ENCODE measurements at places on chromosomes 16 and 17.

DNA sequence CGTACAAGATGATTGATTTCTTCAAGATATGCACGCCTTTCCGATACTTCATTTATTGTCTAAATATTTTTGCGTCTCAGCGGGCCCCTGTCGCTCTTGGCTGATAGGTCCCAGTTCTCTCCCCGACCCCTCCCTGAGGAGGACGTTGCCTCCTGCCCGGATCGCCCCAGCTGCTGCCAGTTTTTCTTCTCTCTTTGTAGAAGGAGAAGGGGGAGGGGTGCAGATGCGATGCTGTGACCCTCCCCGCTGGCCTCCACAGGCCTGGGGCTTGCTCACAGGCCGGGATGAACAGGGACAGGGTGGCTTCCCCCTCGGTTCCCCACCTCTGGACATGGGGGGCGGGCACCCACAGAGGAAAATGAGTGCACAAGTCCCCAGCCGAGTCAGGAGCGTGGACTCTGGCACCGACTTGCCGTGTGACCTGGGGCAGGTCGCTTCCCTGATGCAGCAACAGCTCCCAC, 53.6 kb upstream of the ZC3H18 start:
- DNase-seq: no peak

DNA sequence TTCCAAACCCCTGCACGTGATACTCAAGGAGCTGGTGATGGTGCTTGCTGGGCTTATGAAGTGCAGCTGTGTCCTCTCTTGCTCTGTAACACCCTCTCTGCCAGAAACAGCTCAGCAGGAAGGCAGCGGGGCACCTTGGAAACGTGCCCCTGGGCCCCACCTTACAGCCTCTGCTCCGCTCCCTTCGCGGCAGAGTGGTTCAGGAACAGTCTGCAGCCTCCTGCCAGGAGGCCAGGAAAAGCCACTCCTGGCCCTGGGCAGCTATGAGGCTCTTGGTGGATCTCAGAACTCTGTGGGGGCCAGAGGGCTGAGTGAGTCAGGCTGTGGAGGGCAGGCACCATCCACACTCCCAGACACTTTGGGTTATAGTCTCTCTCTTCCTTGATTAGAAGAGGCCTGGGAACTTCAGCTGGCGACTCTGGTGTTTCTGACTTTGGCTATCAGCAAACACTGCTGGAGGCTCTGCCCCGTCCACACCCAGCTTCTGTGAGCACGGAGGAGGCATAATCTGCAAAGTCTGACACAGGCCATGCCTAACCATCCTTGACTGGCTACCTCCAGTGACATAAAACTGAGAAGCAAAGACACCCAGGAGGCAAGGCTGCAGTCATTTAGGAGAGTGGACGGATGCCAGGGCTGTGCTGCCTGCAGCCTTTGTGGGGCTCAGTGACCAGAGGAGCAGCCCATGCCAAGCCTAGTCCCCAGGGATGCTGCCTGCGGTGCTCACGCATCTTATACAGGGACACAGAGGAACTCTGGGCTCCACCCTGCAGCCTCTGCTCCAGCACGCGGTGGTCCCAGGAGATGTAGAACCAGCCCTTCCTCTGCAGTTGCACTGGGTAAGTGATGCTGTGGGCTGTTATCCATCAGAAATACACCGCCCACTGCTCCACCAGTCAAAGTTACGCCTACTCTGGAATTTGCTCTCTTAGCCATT, 65.3 kb downstream of the METRNL start:
- peak; percentile 7 for DNase-seq

- no peak for DNase-seq
These were observed 79.3 kb downstream of the VMP1 start for GRCh38 chr17:59786536-59787319.

DNA sequence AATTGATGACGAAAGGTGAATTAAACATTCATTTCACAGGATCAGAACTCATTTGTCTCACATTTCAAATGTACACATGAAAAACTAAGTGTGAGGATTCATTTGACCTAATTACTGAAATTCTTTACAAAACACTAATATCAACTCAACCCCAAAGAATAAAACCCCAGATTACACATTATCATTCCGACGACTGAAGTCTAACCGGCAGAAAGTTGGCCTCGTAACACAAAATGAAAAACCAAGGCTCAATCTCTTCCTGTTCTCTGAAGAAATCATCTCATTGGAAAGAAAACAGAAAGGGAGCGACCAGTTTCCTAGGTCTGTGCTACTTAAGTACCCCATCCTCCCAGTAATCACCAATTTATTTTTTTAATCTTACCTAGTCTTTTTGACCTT, 1.8 kb downstream of the JPT1 start:
- DNase-seq: no peak

DNA sequence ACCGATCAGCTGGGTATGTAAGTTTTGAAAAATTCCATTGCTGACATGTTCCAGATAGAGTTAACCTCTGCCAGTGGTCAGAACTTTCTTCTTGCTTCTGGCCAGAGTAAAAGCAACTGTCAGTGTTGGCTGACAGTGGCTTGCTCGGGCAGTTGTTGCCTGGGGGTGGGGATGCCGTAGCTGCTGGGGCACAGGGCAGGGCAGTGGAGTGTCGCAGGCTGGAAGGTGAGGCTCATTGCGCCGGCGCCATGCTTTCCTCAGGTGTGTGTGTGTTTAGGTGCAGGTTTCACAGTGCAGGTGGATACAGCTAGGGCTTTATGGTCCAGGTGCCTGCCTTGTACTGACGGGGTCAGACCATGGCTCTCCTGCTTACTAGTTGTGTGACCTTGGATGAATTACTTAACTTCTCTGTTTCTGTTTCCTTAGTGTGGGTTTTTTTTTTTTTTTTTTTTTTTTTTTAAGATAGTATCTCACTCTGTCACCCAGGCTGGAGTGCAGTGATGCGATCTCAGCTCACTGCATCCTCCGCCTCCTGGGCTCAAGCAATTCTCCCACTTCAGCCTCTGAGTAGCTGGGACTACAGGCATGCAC, 156.4 kb downstream of the SNX29 start:
- no peak for DNase-seq

DNA sequence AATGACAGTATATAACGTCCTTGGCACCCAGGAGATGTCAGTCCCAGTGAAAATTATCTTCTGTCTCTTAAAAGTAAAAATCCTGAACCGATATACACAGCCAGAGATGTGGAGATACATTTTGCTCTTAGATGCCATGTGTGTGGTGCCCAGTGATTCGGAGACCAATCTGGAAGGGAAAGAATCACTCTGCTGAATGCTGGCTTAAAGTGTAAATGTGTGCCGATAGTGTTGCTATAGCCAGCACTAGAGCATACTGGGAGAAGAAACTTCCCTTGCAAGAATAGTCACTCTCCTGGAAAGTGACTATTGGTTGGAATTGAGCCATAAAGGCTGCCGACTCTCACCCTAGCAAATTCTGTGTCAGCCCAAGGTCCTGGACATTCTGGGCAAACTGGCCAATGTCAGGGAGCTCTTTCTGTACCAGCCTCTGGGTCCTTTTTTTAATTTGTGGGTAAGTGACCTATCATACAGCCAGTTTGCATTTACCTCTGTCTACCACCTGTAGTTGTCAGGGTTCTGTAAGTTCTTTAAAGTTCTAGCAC, 44.2 kb upstream of the HNF1B start:
- no peak for DNase-seq

- DNase-seq: no peak
These were observed 901.7 kb downstream of the KCNJ2 start for GRCh38 chr17:71071041-71071440.

GRCh38 chr17:62876063-62876462, 67.9 kb upstream of the MARCHF10 start:
- no peak for DNase-seq

DNA sequence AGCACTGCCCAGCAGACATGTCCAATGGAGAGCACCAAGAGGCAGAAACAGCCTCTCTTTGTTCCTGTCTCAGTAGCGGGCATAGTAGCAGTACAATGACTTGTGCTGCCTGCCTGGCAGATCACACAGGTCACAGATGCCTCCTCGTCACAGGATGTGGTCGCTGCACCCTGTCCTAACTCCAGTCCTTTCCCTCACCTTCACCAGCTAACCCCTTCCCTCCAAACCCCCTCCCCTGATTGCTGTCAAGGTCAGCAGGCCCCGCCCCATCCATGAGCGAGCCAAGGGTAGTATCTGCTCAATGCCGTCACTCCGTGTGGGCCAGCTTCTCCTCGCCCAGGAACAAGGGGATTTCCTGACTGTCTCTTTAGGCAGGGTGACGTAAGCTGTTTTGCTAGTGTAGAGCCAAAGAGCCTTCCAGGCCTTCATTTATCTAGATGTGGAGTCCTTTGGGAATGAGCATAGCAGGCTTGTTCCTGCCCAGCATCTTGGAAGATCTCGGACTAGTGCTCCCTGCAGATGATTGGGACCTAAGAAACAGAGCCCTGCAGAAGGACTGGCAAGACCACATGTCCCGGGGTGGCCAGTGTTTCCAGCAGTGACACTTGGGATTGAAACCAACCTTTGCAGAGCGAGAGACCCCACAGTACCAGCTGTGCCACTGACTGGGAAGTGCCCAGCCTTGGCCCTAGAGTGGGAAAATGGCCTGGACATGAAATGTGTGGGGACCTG, 75.9 kb upstream of the TNRC6C start:
- no peak for DNase-seq

- no peak for DNase-seq
These were observed 40.2 kb downstream of the CNOT1 start for GRCh38 chr16:58589326-58589905.

GRCh38 chr16:55138298-55138697, 185.7 kb upstream of the IRX6 start:
- no peak for DNase-seq

DNA sequence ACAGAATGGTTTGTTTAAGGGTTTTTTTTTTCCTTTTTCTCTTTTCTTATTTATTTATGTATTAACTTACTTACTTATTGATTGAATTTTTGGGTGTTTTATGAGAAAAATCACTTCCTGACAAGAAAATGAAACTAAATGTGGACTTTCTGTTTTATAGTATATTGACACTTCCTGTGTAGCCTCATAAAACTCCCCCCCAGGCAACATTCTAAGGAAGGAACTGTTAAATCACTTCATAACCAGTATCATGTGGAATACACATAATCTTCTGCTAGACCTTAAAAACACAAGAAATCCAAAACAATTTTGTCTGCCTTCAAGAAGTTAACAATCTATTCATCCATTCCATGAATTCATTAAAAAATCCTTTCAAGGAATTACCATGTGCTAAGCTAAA, 164.1 kb upstream of the TOM1L1 start:
- DNase-seq: no peak

GRCh38 chr17:59001158-59001814, 105.4 kb downstream of the TRIM37 start:
- no peak for DNase-seq

DNA sequence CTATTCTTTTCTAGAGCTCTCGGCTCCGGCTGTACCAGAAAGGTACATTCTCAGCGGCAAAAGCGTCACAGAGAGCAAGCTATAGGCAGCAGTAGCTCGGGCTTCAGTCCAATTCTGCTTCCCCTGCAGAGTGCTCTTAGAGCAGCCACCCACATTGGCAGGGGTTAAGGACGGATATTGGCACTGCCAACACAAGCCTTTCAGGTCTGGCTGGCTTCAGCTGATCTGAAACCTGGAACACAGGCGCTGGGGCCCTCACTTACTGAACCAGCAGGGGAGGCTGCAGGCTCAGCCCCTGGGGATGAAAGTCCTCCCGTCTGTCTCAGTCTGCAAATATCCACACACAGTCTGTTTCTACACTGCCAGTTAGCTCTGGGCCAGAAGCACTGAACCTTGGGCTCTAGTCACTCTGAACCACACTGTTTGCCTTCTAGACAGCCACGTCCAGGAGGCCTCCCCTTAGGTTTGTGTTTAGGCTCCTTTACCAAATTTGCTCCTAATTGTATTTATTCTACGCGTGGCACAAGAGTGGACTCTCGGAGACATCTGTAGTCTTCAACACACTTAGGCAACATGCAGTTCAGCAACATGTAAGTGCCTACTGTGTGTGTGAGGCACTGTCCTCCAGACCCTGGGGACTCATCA, 40.1 kb downstream of the HIC1 start:
- DNase-seq: no peak

DNA sequence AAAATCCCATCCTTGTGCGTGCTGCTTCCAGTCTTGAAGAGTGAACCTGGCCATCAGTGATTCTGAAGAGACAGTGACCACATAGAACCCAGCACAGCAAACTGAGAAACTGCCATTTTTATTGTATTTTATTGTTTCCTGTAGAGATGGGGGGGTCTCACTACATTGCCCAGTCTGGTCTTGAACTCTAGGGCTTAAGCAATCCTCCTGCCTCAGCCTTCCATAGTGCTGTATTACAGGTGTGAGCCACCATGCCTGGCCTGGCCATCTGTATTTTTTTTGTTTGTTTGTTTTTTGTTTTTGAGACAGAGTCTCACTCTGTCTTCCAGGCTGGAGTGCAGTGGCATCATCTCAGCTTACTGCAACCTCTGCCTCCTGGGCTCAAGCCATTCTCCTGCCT, 13.9 kb downstream of the CENPV start:
- DNase-seq: no peak

DNA sequence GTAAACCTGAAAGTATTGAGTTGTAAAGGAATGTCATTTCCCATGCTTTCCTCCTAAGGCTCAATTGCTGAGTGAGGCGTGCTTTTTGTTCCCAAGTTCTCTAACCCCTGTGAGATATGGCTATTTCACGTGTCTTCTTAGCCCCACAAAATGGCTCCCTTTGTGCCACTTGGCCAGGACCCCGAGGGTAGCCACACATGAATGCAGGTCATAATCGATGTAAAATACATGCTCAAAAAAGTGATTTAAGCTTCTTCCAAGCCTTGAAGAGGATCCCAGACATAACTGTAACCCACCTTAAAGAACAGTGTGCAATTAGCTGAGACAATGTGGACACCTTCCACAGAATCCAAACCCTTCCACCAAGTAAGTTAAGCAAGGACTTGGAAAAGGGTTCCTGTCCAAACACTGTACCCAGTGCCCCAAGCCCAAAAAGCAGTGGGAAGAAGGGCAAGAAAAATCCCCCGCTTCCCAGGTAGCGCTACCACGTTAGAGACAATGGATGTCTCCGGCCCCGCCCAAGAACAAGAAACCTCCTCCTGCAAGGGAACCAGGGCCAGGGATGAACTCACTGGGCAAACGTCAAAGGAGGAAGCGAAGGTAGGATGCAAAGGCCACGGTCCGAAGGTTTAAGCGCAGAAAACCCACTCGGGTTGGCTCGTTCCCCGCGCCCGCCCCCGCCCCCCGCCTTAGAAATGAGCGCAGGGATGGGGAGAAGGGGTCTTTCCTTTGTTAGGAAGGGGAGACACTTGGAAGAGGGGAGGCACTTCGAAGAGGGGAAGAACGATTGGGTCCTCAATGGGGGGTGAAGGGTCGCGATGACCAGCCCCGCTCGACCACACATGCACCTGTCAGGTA, 1.2 kb downstream of the JPT1 start:
- DNase-seq: peak; percentile 44

GRCh38 chr17:42017866-42018200, 594 bp upstream of the DNAJC7 start:
- DNase-seq: no peak

GRCh38 chr17:57412520-57413096, 156.3 kb downstream of the MSI2 start:
- DNase-seq: no peak

- no peak for DNase-seq
These were observed 6.6 kb downstream of the ASGR2 start for GRCh38 chr17:7107795-7108559.

- no peak for DNase-seq
These were observed 59.2 kb upstream of the ATF7IP2 start for GRCh38 chr16:10326647-10327046.

All from COR-L47 (cell line).